ENCODE measurements at places on chromosomes 7 and 10.

- DNase-seq: no peak
These were observed 1.8 kb downstream of the CEP55 start for GRCh38 chr10:93498166-93498565.

DNA sequence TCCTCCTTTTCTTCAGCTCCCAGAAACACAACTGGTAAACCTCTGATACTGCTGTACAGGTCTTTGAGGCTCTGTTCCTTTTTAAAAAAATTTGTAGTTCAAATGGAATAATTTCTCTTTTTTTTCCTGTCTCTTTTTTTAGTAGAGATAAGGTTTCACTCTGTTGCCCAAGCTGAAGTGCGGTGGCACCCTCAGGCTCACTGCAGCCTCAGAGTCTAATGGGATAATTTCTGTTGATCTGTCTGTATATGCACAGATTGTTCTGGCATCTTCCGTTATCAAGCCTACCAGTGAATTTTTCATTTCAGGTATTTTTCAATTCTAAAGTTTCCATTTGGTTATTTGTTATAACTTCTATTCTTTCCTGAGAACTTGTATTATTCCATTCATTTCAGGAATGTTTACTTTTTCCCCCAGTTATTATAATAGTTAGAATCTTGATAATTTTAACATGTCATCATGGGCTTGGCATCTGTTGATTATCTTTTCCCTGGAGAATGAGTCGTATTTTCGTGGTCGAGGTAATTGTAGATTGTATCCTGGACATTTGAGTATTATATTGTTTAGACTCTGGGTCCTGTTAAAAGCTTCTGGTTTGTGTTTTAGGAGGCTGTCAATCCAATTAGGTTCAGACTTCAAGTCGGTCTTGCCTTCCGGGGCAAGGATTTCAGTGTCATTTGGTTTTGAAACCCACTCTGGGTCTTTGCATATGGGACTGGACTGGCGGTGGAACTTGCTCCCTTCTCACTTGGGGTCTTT, 24.5 kb downstream of the CRCP start:
- DNase-seq: no peak

GRCh38 chr10:3525832-3526449, 259.1 kb downstream of the KLF6 start:
- DNase-seq: peak; percentile 50

GRCh38 chr7:127755521-127755920, 103.5 kb downstream of the SND1 start:
- peak; percentile 47 for DNase-seq

- no peak for DNase-seq
These were observed 89.1 kb upstream of the SH2B2 start for GRCh38 chr7:102197599-102197998.

GRCh38 chr10:26432938-26433337, 5.2 kb upstream of the APBB1IP start:
- DNase-seq: no peak

GRCh38 chr10:16947069-16947468, 129.8 kb upstream of the RSU1 start:
- DNase-seq: peak; percentile 79

GRCh38 chr10:15046626-15047025, 2.9 kb downstream of the OLAH start:
- peak; percentile 21 for DNase-seq

GRCh38 chr10:86155054-86155921, 211.3 kb downstream of the GRID1 start:
- DNase-seq: peak; percentile 32

GRCh38 chr10:71604324-71605018, 115.1 kb downstream of the C10orf105 start:
- peak; percentile 36 for DNase-seq

DNA sequence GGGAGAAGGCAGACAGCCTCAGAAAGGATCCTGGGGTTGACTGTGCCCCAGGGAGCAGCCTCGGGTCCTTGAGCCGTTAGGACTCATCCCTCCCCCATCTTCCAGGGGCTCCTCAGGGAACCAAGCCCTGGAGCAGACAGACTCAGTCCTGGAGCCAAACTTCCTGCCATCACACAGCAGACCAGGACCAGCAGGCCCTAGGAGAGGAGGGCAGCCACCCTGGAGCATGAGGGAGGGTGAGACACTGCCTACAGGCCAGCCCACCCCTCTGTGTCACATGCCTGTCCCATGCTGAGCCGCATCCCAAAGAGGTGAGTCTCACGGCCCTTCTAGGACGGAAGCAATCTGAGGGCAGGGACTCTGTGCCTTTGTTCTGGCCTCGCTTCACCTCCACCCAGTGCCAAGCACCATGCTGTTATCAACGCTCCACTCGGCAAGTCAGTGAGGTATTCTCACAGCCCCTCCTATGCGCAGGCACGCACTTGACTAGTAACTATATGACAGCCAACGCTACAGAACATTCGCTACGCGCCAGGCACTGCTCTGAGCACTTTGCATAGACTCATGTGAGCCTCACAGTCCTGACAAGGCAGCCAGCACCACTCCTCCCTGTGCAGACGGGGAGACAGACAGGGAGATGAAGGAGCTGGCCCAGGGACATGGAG, 19.1 kb downstream of the MAD1L1 start:
- DNase-seq: peak; percentile 19

DNA sequence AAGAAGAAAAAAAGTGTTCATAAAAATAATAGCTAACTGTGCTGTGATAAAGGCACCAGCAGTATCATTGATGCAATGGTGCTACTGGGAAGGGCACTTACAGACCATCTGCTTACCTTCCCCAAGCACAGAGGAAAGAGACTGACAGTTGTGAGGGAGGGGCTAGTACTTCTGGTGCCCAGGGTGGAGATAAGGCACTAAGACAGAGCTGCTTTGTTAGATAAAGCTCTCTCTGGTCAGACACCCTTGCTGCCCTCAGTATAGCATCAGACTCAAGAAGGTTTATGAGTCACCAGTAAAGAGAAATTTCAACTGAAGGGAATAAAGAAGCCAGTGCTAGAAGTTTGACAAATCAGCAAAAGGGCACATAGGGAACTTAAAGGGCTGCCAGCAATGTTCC, 325.6 kb downstream of the HPSE2 start:
- DNase-seq: peak; percentile 73

- DNase-seq: no peak
These were observed 147.1 kb downstream of the PHF14 start for GRCh38 chr7:11120675-11121220.

- no peak for DNase-seq
These were observed 248.1 kb downstream of the AHR start for GRCh38 chr7:17546592-17546991.
